ENCODE measurements at places on chromosomes 5 and 9. TPM values are rescaled to one million over a fixed set of nuclear protein-coding genes. Genes with fewer than 3 reads are reported as not detected.

Gene FAM163B
- 0.27 TPM for total RNA-seq

Gene ATP10B
- total RNA-seq, result 137 TPM

Gene IFNK
- not detected for total RNA-seq

Gene NR5A1
- not detected for total RNA-seq

GRCh38 chr9:98709968-98710965, 1.5 kb upstream of the GABBR2 start:
- DNase-seq, result no peak

GRCh38 chr5:38189081-38189504, 69.3 kb upstream of the EGFLAM start:
- DNase-seq, result no peak

DNA sequence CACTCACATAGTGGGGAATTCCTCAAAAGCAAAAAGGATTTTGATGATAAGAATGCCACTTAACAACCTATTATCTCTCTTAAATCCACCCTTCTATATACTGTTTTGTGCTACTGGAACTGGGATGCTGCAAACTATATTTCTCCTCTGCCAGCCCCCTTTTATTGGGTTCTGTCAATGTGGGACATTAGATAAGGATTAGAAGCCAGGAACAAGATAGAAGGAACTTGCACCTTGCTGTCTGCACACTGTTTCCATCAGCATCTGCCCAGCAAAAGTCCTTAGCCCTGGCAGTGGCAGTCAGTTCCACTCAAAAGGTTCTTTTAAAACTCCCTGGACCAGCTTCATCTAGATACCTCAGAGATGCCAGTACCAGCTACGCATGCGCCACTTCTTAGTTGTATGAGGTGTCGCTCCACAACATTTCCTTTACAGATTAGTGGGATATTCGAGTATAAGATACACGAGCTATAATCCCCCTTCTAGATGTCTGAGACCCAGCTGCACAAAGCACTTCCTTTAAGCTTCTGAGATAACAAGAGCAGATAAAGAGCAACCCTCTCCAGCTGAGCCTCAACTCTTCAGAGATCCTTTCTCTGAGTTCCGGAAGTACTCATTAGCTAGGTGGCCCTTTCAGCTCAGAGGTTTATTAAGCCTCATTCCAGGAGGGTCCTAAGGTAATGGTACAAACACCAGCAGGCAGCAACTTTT, 45.3 kb downstream of the CERT1 start:
- no peak for DNase-seq

DNA sequence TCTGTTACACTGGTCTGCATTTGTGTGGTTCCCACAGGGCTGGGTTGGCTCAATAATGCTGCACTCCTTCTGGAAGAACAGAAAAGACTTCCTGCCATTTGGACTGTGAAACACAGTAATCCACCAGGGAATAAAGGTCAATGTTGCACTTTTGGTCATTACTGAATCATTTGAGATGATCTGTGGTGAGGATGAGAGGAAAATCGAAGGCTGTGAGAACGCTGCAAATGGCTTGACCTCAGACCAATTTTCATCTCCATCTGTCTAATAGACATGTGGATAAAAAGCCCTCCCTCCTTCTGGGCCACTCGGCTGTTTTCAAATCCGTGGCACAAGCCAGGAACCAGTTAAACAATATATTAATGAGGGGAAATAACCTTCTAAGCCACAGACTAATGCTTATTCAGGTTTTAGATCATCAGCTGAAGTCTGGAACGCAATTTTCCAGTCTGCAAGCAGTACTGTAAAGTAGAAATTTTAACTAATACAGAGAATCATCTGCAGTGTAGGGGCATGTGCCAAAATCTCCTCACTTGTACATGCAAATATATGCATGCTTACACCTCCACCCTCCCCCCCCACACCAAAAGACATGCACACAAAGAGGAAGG, 20.2 kb downstream of the TLE1 start:
- DNase-seq, result no peak

GRCh38 chr5:61279725-61280124, 52.3 kb upstream of the ZSWIM6 start:
- no peak for DNase-seq

DNA sequence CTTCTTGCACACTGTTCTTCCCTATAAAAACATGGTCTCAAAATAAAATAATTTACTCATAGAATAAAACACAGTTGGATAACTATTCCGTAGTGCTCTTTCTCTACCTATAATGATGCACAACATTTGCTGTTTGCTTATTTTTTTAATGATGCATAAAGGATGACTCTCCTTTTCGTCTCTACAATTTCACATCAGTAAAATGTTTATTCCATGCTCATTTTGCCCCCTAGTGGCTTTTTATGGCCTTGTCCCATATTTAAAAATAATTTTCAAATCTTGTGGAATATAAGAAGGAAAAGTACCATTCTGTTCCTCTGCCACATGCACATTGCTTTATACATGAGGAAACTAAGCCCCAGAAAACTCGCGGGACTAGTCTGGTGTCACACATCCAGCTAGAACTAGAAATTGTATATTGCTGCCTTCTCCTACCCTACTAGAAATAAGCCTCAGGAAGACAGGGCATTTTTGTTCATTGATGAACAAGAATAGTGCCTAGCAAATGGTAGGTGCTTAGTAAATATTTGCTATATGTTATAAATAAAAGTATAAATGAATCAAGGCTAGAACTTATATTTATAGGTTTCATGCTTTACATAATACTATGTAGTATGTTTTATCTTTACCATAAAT, 12.7 kb downstream of the KCTD16 start:
- no peak for DNase-seq

- DNase-seq, result no peak
Measured at GRCh38 chr5:17838469-17838868, 204.2 kb downstream of the TAF11L14 start.

DNA sequence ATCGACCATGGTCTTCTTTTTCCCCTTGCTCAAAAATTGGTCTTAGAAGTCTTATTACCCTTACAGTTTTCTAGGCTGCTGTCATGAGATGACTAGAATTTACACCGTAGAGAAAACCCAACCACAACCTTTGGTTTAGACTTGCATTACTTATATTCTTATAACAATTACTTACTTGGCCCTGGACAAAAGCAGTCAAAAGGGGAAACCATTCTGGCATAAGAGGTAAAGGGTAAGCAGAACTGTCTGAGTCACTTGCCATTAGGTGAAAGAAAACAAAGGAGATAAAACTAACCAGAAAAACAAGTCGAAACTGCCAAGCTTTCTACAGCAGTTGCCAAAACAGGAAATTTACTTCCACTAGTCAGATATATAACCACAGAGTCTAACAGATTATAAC, 17.9 kb downstream of the TMEM245 start:
- no peak for DNase-seq

DNA sequence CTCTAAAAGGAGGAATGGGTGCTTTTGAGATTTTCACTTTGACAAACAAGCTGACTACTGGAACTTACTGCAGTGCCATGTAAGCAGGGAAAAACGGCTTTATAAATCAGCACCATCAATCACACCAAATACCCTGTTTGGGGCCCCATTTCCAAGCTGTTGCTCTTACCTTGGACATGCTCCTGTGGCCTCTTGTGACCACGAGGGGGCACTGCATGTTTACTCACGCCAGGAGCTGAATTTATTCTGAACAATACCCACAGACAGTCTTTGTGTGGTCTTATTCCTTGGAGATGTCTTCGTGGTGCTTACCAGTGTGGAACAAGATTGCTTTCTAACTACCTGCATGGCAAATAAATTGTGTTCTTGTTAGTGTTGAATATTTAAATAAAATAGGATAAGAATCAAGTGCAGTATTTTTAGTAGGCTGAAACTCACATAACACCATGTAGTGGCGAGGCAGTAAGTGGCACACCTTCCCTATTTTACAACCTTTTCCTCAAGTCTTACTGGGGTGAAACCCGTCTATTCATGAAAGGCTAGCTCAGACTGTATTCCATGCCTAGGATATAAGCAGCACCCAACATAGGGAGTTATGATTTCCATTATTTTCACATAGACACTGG, 155.5 kb upstream of the NMUR2 start:
- peak; percentile 70 for DNase-seq

DNA sequence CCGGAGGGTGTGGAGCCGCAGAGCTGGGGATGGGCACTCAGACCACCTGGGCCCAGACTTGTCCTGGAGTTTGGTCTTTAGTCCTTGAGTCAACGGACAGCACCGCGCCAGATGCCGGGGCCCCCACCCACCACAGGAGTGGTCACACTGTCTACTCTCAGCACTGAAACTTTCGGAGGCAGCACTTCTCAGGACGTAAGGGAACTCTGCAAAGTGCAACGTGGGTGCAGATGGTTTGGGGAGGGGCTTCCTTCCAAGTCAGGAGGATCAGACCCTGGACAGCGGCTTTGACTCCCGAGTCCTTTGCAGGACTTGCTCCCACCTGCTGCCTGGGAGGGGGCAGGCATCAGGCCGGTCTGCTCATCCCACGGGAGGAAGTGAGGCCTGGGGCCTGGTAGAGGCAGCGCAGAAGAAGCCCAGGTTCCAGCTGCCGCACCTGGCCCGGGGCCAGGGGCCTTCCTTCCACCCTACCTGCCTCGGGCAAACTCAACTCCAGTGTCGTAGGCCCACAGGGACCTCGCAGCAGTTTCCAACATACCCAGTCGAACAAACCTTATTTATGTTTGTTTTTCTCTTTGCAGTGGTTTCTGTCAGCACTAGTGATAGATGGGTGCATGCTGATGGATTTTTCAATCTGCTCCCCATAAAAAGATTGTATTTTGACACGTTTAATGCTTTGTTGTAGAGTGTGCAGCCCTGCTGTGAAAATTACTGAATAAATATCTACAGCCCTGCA, 149.8 kb upstream of the PPP1R26 start:
- no peak for DNase-seq

DNA sequence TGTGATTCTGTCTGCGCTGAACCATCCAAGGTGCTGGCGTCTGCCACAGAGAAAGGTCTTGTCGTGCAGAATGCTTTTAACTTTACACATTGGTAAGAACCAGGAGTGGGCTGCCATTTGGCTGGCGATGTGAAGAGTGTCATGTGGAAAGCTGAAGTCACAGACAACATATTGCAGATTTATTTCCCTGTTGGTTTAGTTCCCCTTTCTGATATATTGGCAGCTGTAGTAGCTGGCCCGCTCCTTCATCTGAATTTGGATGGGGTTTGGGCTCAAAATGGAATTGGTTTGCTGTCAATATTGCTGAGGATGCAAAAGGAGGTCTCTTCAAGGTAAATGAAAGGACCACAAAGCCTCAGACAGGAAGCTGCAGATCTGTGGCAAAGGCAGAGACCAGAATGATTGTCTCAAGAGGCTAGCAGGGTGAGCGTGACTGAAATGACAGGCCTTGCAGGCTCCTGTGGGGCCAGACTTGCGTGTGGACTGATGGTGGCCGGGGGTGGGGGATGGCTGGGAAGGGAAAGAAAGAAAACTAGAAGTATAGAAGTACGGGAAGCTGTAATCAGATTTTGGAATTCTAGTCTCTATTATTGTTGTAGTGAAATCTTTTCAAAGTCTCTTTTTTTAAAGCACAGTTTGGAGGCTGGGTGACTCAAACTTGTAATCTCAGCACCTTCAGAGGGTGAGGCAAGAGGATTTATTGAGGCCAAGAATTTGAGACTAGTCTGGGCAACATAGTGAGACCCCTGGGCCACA, 25.1 kb upstream of the CD180 start:
- DNase-seq, result no peak

DNA sequence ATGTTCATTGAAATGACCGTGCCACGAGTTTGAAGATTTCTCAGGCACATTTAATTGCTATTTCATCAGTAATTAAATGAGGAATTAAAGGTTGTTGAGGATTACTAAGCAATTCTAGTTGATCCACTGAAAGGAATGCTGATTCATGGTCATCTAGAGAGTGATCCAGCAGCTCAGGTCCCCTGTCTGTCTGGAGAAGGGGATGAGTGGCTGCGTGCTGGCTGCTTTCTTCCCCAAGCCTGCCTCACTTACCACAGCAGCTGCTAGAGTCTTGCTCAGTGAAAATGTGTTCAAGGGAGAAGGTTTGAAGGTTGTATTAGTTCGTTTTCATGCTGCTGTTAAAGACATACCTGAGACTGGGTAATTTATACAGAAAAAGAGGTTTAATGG, 7.8 kb upstream of the TGFBI start:
- DNase-seq, result no peak

DNA sequence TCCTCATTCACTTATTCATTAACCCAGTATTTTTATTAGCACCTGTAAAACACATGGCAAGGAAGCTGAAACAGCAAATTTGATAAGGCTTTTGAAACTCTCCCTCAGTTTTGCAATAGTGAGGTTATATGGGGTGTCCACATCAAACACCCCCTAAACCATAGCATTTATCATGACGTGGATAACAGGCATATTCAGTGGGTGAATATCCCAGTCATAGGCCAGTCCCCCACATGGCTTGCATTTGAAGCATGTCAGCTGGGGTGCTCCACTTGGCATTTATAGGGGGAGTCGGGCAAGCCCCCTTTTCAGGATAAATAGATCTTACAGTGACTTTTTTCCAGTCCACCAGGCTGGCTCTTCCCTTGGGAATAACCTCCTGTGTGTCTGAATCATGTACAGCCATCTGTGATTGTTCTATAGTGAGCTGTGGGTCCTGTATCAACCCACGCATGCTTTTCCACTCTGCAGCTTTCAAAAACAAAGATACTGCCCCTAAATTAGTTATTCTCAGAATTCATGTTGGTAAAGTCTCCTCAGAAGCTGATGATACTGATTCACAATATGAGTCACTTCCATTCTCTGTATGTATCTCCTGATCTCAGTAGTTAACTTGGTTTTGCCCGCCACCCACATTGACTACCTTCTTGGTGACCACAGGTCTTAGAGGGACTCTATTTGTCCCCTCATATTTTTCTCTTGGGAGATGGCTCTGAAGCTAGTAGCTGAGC, 84.4 kb upstream of the SPIN1 start:
- DNase-seq, result no peak

- no peak for DNase-seq
Measured at GRCh38 chr5:69317391-69317790, 15.2 kb downstream of the CCDC125 start.

GRCh38 chr5:93355691-93356090, 225.3 kb downstream of the NR2F1-AS1 start:
- DNase-seq, result no peak

- DNase-seq, result no peak
Measured at GRCh38 chr9:101073122-101073521, 44.6 kb downstream of the PLPPR1 start.

GRCh38 chr5:132459983-132460838, 30.4 kb downstream of the IRF1 start:
- DNase-seq, result no peak

DNA sequence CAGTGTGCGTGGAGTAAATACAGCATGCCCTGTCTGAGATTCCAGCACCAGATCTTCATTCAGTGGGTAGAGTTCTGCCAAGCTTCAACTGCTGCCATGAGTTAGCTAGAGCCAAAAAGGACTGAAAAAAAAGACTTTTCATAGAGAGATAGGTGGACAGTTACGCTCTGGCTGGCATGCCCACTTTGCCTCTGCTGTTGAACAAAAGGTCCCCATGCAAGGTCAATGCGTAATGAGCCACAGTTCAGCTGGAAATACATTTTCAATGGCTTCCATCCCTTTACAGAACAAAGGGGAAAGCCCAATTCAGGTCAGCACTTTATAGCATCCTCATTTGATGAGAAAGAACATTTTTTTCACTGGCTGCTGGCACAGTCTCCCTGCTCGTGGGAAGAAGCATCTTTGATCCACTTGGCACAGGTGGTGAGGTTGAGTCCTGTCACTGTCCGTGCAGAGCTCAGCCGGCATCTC, 86.9 kb upstream of the ERCC6L2 start:
- no peak for DNase-seq

Data from left colon (tissue), 2 donors.